ENCODE measurements at places on chromosomes 16 and 17.
A peak's percentile ranks its signal among the peaks of the same experiment; 100 is the strongest.

- DNase-seq: no peak
Observed at GRCh38 chr16:29992344-29992967, 3.0 kb downstream of the HIRIP3 start.

DNA sequence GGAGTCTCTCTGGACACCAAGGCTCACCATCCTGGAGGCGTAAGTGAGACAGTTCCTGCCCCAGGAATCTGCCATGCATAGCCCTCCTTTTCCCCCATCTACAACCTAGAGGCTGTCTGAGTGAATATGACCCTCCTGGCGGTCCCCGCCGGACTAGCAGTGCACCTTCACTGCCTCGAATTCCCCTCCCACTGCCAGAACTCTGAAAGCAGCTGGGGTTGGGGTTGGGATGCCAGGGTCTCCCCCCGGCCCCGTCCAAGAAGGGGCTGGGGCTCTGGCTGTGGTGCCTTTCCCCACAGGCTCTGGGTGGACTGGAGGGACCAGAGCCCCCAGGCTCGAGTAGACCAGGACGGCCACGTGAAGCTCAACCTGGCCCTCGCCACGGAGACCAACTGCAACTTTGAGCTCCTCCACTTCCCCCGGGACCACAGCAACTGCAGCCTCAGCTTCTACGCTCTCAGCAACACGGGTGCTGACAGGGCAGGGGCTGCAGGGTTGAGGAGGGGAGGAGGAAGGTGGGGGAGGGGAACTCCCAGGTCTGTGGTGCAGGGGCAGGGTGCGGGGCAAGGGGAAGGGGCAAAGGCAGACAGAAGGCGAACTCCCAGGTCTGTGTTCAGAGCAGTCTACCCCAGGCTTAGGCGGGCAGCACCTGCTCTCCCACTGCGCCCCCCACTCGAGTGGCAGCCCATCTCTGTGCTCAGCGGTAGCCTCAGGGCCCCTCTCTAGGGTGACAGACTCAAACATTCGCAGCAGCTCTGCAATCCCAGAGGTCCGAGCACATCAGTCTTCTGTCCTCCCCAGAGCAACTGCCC, 1.2 kb downstream of the ZACN start:
- no peak for DNase-seq

DNA sequence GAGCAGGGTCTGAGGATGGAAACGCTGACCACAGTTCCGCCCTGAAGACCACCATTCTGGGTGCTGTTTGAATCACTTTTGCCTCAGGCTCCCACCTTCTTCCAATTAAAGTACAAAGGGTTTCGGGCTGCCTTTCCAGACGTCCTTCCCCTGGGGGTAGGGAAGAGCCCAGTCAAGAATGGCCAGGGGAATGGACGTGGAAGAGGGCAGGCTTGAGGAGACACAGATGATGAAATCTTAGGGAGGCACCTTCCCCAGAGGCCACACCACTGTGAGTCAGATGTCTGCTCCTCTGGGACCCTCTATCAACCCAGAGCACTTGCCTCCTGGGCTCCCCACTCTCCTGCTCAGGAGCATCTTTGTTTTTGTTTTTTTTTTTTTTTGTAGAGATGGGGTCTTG, 27.5 kb upstream of the MTSS2 start:
- no peak for DNase-seq

GRCh38 chr16:83705856-83706255, 101.9 kb upstream of the HSBP1 start:
- DNase-seq: no peak

- no peak for DNase-seq
Observed at GRCh38 chr17:20122254-20122879, 113.2 kb downstream of the SPECC1 start.

DNA sequence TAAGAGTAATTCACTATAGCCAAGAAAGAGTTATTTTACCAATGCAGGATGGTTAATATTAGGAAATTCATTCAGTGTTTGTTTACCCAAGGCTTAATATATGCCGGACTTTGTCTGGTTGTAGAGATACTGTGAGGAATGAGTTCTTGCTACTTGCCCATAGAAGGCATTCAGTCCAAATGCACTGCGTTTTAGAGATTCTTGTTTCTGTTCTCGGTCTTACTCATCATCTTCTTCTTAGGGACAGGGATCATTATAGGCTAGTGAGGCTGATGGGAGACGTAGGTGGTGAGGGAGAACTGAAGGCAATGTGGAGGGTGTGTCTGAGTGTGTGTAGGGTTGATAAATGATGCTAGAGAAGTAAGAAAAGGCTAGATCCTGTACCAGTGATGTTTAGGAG, 90.7 kb downstream of the OR1D5 start:
- no peak for DNase-seq

DNA sequence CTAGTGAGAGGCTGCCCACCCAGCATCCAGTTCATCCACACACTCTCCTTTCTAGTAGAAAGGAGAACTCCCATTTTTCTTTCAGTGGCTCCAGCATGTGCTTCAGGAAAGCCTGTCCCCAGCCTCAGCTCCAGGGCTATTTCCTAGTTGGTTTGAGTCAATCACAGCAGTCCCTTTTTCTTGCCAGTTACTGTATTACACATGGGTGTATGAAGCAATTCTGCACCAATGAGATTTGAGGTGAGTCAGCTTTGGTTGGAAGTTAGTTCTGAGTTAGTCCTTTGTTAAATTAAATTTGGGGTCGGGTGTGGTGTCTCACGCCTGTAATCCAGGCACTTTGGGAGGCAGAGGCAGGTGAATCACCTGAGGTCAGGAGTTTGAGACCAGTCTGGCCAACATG, 24.8 kb downstream of the RAD51D start:
- DNase-seq: no peak

- DNase-seq: no peak
Observed at GRCh38 chr16:80591071-80591915, 50.5 kb downstream of the DYNLRB2 start.

DNA sequence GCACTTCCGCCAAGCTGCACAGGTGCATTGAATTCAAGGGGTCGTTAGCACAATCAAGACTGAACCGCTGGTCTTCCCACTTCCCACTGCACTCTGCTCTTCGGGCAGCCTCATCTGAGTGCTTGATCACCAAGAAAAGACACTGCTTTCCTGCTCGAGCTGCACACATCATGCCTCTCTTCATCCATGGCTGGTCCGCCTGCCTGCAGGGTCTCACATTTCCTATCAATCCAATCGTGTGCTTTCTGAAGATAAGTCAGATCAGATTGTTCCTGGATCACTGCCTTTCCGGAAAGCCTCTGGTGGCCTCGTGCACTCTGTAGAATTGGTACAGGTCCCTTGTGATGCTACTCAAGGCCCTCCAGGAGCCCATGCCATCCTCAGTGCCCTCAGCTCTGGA, 30.8 kb upstream of the HSBP1 start:
- DNase-seq: no peak

- DNase-seq: no peak
Observed at GRCh38 chr17:33469911-33470310, 176.8 kb upstream of the ASIC2 start.

GRCh38 chr16:81843243-81843582, 64.1 kb downstream of the PLCG2 start:
- DNase-seq: no peak

GRCh38 chr16:75495076-75495674, at the start of gene CHST6:
CHST6 (minus strand) TSS chr16:75495441; CDS start chr16:75479828, 15,613 bp downstream.
- no peak for DNase-seq

GRCh38 chr17:43333433-43333943, 65.3 kb upstream of the ARL4D start:
- DNase-seq: no peak

GRCh38 chr16:84084570-84085270, 32.0 kb downstream of the MBTPS1 start:
- peak; percentile 31 for DNase-seq

DNA sequence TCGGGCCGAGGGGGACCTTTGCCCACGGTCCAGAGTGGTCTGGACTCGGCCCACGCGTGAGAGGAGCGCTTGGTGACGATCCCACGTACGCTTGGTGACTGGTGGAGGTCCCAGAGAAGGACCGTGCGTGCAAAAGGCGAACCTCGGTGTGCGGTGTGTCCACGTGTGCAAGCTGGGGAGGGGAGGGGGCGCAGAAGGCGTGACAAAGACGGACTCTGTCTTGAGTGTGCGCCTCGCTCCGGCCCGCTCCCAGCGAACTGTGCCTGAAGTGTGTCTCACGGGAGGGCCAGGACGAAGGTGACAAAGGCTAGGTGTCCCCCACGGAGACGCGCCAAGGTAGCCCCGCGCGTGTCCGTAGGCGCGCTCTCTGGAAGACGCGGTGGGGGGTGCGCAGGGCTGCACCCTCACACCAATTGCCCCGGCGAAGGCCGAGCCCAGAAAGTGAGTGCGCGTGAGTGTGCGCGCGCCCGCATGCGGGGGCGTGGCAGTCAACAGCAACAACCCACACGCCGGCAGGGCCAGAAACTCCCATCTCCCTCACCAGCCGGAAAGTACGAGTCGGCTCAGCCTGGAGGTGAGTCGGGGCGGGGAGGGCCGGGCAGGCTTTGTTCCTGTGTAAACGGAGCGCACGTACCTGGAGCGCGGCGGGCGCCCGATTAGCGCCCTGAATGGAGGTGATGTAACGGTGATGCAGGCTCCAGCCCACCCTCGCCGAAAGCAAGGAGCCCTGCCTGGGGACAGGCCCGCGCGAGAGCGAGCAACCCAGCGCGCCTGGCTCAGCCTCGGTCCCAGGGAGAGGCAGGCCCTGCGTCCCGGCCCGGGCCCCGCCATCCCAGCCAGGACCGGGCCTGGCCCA, at the start of gene GPRC5C:
Gene GPRC5C, plus strand, starts transcription at position 521 of the 856 bp plus-strand sequence. CDS start 7,689 bp downstream, outside the sequence.
- no peak for DNase-seq

DNA sequence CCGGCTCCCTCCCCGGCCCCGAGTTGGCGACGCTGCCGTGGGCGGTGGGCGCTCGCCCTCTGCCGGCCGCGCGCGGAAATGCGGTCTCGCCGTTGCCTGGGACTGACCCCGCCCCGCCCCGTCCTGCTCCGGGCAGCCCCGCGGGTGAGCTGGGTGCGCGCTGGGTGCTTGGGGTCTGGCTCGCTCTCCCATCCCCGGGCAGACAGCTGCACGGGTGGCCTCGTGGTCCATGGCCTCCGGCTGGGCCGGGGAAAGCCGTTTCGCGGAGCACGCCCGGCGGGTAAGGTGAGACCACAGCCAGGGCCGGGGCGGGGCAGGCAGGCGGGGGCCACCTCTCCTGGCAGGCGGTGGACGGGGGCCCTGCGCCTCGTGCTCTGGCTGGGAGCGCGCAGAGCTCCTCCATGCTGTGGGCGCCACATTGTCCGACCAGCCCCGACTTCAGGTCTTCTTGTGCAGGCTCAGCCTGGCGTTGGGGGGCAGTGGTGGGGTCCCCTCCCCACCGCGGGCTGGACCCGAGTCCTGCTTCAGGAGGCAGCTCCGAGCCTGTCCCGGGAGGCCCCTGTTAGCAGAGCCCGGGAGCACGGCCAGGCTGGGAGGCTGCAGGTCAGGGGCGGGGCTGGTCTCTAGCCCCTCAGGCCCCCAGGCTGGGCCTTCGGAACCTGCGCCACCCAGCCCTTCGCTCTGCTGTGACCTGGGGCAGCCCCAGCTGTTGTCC, 7.0 kb upstream of the C1QTNF8 start:
- DNase-seq: peak; percentile 49

DNA sequence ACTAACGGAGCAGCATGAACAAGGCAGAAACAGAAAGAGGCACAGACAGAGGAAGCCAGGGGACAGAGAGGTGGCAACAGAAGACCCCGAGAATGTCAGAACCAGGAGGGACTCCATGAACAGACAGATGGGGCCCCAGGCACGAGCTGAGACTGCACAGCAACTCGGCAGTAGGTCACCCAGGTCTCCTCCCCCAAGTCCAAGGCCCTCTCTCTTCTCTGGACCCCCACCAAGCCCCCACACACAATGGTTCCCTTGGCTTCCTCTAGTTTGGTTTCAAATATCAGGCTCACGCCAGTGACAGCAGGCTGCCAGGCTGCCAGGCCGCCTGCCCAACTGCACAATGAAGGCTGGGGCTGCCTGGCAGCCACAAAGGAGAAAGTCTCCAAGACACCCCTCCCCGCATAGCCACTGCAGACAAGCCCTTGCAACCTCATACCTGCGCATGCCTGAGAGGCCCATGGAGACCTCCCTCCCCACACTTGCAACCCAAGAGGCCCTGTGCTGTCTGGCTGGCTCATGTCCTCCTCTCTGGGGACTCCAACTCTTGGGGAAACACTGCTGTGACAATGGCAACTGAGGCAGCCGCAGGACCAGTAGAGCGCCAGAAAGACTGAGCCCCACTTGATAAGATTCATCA, 54.8 kb downstream of the PIMREG start:
- DNase-seq: no peak

GRCh38 chr16:8776129-8776584, 21.3 kb downstream of the TMEM186 start:
- no peak for DNase-seq

DNA sequence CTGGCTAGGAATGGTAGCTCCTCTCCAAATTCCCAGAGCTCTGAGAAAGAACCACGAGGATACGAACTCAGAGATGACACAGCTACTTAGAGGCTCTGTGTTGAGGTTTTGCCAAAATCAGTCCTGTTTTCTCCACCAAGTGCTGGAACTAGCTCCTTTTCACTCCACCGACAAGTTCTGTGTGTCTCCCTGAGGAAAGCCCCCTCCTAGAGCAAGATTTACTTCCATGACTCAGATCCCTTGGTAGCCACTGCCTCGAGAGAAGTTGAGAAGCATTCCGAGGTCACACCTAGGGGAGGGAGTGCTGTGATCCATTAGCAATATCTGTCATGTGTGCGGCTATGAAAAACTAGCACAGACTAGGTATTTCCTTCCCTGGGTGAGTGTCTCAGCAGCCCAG, 30.6 kb downstream of the IL21R start:
- DNase-seq: no peak

- DNase-seq: no peak
Observed at GRCh38 chr17:81865358-81865732, 5.0 kb upstream of the P4HB start.

DNA sequence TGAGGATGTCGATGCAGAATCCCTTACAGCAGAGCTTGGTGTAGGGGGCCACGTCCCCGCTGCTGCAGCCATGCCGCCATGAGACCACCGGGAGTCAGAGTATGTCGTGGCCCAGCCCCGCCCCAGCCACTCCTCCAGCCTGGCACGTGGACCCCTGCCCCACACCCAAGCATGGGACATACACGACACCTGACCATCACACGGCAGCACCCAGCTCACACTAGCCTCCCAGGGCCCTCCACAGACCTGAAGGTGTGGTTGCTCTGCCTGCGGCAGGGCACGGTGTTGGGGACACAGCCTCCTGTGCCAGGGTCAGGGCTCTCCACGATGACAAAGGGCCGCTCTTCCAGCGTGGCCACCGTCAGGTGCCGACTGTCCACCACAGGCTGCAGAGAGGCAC, 9.4 kb downstream of the GRIN2C start:
- no peak for DNase-seq

GRCh38 chr16:20868890-20869289, 31.3 kb downstream of the DCUN1D3 start:
- DNase-seq: no peak

DNA sequence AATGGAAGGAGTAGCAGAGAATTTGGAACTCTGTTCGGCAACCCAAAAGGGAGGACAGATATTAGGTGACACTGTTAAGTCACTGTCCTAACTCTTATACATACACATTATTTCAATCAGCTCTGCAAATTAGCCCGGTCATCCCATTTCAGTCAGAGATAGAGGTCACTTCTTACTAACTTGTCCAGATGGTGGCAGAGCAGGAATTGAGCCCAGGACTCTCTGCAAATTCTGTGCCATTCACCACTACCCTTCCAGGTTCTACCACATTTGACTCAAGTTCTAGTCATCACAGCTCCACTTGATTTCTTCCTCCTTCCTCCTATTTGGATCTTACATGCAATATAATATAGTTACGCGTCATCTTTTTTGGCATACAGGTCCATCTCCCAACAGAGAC, 35.9 kb upstream of the NUDT7 start:
- no peak for DNase-seq

GRCh38 chr16:9929836-9930235, 252.4 kb downstream of the GRIN2A start:
- DNase-seq: no peak
